NCI-H1092 treated with DMSO at 0.1 percent for 48 hours (cell line): ENCODE measurements at places on chromosomes 6 and 20.
A peak's percentile ranks its signal among the peaks of the same experiment; 100 is the strongest.

- no peak for DNase-seq
Measured at GRCh38 chr6:56714982-56715456, 72.3 kb upstream of the DST start.

DNA sequence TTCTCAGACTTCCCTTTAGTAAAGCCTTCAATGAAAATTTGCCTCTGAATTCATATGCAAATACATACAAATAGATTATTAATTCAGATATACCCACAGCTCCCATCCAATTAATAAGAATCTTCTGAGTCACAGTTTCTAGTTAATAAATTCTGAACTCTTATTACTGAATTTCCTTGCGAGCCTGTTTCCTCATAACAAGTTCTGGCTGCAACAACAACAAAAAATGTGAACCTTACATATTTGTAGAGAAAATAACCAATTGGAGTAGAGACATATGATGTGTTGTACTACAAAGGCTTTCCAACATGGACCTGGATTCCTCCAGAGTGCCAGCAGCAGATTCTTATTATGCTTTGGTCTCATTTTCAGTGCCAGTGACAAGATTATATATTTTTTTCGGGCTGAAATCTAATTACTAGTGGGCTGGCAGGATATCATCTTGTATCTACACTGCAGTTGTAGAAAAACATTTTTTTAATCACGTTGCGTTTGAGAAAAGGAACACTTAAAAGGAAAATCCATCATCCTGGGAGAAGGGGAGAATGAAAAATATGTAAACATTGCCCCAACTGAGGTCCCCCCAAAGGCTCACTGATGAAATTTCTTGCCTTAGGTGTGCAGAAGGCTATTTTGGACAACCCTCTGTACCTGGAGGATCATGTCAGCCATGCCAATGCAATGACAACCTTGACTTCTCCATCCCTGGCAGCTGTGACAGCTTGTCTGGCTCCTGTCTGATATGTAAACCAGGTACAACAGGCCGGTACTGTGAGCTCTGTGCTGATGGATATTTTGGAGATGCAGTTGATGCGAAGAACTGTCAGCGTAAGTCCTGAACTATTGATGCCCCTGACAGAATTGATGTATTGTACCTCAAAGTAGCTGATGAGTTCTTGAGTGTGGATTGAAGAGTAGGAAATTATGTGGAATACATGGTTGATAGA is 404.6 kb downstream of the LAMA2 start:
- no peak for DNase-seq

- peak; percentile 0 for DNase-seq
Measured at GRCh38 chr6:87574237-87574804, 15.5 kb downstream of the RARS2 start.

GRCh38 chr20:39195582-39196021 is 233.5 kb downstream of the DHX35 start:
- peak; percentile 11 for DNase-seq

DNA sequence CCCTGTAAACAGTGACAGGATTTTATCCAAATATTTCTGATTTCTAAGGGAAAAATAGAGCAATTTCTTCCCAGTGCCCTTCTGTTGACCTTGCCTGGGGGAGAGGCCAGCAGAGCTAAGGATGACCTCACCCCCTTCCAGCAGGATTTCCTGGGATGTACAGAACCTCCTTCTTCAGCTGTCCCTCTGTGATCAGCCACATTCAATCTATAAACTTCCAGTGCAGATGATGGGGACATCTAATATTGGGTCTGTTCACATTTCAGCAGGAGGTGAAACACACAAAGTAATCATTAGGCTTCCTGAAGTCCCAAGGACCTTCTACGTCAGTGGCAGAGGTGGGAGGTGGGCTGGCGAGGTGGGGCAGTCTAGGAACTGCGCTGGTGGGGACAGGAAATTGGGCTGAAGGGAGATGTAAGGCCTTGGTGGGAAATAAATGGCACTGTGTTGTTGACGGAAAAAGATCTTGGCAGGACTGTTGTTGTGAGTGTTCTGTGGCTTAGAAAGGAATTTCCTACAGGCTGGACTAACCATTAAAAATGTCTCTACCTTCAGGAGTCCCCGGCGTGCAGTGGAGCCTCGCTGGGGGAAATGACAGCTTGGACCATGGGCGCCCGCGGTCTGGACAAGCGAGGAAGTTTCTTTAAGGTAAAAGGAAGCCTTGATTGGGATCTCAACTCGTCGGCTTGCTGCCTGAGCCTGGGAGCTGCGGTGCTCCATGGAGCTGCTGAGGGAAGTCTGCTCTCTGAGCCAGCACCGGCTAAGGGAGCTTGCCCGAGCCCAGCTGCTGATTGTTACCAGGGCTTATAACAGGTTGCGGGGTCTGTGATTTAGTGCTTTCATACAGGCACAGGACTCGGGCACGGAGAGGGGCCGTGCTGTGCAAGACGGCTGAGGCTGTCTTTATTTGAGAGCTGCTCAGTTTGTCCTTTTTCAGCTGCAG is 127.9 kb upstream of the NAA20 start:
- peak; percentile 80 for DNase-seq

DNA sequence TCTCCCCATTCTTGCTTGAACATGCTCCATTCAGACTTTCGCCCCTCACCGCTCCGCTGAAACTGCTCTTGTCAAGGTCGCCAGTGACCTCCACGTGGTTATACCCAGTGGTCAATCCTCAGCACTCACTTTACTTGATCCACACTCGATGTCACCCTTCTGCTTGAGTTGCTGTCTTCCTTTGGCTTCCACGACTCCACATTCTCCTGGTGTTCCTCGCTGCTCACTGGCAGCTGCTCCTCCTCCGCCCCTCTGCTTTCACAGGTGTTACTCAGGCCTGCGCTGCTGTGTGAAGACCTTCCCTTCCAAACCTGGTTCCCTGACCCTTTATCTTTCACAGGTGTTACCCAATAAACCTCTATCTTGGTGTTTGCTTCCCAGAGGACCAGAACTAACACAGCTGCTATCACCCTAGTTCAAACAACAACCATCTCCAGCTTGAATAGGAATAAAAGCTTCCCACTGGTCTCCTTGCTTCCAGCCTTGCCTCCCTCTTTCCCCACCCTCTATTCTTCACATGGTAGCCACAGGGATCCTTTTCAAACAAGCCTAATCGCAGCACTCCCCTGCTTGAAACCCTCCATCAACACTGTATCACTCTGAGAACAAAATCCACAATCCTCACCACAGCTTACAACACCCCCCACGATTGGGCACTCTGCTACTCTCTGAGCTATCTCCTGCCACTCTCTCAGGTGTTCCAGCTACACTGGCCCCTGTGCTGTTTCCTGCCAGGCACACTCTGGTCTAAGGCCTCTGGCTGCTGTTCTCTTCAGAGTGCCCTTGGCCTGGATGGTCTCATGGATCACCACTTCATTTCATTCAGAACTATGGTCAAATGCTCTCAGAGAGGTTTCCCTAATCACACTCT is 10.7 kb downstream of the PPIL1 start:
- DNase-seq: no peak

DNA sequence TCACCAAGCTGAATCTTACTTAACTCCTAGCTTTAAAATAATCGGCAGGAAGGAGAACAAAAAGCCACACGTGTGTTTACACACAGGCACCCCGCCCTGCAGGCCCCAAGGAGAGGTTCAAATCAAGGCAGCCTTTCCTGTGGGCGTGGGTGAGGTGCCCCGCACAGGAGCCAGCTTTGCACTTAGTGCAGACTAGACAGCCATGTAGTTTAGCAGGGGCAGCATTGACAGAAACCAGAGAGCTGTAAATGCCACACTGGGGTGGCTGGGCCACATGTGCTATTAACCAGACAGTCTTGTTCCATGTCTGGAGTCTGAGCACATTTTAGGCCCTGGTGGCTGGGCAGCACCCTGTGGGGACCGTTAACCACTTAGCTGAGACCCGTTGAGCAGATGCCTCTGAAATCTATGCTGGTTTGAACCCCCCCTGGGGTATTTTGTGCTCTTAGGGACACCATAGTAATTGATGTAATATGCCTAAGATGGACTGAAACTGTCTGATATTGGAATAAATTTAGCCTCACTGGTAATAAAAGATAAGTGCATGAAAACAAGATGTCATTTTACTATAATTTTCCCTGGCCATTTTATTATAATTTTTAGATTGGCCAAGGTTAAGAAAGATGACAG is 106.4 kb upstream of the KCNG1 start:
- no peak for DNase-seq

DNA sequence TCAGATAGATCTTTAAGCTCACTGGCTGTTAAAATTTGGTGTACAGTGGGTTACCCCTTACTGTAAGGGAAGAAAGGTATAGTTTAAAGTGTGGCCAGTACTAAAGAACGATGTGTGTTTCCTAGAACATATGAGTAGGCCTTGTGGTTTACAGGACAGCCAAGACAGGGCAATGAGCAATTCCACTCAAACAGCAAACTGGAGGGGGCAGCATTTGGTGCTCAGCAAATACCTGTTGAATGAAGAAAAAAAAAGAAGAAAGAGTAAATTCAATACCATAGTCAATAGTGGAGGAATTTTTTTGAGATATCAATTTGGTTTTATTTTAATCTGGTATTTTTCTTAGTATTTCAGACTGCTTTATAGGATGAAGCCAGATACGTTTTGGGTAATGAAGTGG is 3.8 kb upstream of the NCOA5 start:
- no peak for DNase-seq

- no peak for DNase-seq
Measured at GRCh38 chr6:110705543-110705942, 109.7 kb downstream of the CDK19 start.

DNA sequence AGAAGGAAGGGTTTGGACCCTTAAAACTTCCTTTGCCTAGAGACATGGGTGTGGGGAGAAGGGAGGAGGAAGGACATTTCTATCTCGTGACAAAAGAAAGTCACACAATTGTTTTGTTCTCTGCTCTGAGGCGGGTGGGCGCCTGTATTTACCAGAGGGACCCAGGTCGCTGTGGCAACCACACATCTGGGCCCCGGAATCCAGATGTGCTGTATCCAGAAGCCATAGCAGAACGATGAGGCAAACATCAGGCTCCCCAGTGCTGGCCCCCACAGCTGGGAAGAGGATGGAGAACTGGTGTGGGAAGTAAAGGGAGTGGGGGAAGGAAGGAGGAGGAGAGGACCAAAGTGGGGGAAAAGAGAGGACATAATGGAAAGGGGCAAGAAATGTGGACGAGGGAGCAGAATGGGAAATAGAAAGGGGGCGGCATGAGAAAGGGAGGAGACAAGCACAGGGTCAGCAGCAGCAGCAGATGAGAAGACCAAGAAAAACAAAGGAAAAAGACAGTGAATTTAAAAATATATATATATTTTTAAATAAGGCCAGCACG is 3.4 kb upstream of the TNXB start:
- DNase-seq: no peak

DNA sequence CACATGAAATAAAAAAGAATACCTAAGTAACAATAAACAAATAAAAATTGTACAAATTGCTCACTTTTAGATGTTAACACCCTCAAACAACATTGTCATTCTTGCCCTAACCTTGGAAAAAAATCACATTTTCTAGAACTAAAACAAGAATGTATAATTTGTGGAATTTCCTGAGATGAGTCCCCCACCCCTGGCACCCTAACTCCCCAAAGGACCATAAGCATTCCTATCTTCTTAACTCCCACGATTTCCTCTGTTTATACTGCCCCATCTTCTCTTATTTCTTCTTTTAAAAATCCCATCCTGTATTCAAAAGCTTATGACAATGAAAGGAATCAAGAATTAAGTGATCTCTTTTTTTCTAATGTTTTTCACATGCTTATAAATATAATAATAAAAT is 70.9 kb downstream of the IBTK start:
- DNase-seq: no peak

DNA sequence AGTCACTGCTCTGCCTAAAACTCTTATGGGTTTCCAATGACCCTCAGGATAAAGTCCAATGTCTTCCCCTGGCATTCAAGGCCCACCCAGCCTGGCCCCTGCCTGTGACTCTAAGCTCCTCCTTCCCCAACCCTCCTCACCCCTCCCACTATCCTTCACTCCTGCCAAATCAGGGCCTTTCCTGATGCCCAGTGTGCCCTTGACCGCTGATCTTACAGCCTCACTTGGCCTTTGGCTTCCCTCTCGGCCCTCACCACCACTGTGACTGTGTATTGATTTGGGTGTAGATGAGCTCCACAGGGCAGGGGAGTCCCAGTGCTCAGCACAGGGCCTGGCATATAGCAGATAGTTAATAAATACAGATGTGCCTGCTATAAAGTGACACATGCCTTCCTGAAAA is 115.7 kb downstream of the TOX2 start:
- DNase-seq: no peak

- DNase-seq: no peak
Measured at GRCh38 chr6:46704562-46704961, 16.9 kb downstream of the TDRD6 start.

GRCh38 chr6:72649032-72649984 is 27.4 kb downstream of the KCNQ5 start:
- no peak for DNase-seq

GRCh38 chr6:166672624-166673206 is 45.7 kb upstream of the RPS6KA2 start:
- DNase-seq: no peak

GRCh38 chr6:161079566-161080262 is 88.1 kb downstream of the MAP3K4 start:
- no peak for DNase-seq

- peak; percentile 18 for DNase-seq
Measured at GRCh38 chr20:51139891-51140290, 117.0 kb upstream of the KCNG1 start.

GRCh38 chr6:36227379-36228228 is 31.1 kb downstream of the BRPF3 start:
- no peak for DNase-seq

- no peak for DNase-seq
Measured at GRCh38 chr6:43800746-43801494, 30.9 kb downstream of the VEGFA start.

- DNase-seq: no peak
Measured at GRCh38 chr6:63573899-63574553, 1.7 kb downstream of the LOC128125822 start.

DNA sequence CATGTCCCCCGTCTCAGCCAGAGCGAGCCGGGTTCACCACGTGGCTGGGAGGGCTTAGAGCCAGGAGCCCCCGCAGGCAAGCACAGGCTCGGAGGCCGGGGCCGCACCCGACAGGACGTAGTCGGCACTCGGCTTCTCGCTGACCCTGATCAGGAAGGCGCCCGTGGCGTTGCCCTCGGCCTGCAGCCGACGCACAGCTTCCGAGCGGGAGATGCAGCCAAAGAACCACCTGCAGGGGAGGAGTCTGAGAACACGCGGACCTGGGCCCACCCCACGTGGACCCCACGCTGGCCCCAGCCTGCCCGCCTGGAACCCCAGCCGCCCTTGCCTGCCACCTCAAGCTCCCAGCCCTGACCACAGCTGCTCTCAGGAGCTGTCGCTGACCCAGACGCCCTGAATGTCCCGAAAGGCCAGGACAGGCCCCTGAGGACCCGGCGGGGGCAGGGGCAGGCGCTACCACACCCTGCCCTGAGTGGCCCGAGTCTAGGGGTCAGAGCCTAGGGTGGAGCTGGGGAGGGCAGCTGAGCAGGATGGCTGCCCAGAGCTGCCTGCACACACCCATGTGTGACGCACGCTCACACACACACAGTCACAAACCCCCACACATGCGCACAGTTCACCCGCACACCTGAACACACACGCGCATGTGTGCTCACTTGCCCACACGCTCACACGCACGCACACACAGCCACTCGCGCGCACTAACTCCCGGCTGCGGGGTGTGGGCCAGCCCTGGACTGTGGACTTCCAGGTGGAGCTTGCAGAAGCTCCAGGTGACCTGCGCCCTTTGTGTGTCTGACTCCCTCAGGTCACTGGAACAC is 2.1 kb downstream of the PTK6 start:
- DNase-seq: no peak
